ENCODE measurements at places on chromosomes 7 and 10.

DNA sequence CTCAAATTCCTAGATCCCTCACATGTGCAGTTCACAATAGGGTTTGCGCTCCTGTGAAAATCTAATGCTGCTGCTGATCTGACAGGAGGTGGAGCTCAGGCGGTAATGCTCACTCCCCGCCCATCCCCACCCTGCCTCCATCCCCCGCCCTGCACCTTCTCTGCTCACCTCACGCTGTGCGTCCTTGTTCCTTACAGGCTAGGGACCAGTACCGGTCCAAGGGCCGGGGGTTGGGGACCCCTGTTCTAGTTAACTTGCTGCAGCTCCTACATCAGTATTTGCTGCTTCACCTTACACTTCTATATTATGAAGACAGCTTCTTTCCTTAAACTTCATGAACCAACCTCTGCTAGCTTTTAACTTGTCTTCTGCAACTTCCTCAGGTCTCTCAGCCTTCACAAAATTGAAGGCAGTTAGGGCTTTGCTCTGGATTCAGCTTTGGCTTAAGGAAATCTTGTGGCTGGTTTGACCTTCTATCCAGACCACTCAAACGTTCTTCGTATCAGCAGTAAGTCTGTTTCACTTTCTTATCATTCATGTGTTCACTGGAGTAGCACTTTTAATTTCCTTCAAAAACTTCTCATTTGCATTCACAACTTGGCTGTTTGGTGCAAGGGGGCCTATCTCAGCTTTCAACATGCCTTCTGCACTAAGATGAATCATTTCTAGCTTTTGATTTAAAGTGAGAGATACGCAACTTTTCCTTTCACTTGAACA, 1.7 kb upstream of the TNKS2 start:
- DNase-seq = no peak

DNA sequence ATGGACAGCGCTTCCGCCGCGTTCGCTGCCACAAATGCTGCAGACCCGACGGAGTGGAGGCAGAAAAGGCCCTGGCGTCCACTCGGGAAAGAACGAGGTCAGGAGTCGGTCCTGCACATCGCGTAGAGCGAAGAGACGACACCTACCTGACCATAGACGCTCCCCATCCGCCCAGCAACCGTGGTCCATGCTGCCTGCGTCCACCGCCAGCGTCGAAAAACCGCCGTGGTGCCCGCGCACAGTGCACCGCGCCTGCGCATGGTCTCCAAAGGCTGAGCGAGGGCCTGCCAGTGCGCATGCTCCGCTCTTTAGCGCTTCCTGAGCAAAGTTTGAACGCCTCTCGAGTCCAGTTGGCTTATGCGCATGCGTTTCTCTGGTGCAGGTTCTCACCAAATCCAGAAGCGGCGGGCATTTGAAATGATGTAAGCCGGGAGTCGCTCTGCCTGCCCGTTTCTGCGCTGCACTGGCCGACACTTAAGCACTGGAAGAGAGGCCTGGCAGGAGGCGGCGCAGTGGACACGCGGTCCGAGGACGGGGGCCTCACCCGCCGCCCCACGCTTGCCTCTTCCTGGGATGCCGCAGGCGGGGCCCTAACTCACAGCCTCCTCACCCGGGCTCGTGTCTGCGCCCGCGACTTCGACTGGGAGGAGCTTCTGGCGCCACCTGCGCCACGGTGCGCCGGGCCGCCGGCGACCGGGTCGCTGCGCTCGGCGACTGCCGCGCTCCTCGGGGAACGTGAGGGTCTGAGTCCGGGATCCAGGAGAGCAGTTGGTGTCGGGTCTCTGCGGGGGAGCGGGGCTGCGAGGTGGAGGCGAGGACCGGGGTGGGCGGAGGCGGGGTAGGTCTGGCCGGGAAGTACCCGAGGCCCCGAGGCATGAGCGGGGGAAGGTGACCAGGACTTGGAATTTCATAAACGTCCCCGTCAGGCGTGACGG, at the start of gene FAM24B:
Gene FAM24B, minus strand, starts transcription at position 243 of the 935 bp plus-strand sequence. CDS start 29,066 bp downstream, outside the sequence.
- peak; percentile 55 for DNase-seq

- DNase-seq = peak; percentile 27
Observed at GRCh38 chr7:153193144-153193595, 433.6 kb downstream of the ACTR3B start.

DNA sequence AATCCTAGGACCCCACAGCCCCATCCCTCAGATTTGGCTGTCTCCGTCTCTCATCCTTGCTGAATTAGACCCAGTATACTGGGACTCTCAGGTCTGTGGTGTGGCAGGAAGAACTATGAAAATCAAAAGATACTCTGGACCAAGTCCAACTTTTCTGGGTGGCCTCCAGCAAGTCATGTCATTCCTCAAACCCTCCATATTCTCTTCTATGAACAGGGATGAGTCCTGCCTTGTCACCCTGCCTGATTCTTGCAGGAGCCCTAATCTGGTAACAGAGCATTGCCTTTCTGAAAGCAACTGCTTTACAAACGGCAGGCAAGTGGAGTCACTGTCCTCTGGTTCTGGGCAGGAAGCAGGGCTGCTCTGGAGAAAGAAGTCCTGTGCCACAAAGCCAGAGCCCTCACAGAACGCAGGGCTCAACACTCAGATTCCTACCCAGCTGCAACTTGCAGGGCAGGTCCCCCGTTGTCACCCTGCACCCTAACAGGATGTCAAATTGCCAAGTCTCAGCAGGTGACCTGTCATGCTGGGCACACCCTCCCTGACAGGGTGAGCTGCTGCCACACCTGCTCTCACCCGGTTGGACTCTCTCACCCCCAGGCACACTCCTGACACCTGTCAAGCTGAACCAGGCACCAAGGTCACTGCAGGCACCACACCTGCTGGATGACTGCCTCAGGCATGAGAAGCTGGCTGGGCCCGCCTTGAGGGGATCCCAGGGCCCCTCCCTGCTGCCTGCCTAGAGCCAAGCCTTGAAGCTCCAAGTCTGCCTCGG, 227.7 kb downstream of the KCNMA1 start:
- DNase-seq = no peak

DNA sequence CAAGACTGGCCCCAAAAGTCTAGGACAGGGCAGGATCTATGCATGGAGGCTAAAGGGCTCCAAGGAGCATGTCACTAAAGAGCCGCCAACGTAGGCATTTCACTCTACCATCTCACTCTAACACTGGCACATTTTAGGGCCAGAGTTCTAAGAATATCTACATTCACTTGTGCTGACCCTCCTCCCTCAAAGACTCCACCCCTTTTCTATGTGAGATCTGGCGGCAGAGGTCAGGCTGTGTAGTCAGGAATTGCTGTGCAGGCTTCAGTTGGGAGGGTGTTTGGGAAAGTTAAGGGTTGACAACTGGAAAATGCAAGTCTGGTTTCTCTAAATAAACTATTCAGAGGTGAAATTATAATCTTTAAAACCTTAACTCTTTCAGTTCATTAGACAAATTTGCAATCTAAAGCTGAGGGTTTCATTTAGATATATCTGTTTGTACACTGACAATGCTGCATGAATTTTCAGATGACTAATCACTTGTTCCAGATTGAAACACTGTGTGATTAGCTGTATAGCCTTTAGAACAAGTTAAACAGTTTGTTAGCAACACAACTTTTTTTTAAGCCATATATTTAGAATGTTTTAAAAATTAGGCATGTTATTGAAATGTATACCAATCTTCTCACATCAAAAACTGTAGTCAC, 18.2 kb downstream of the LMOD2 start:
- no peak for DNase-seq

- no peak for DNase-seq
Observed at GRCh38 chr10:102450124-102450373, 1.3 kb downstream of the C10orf95 start.

Data from GM12891 (cell line).